ENCODE measurements at places on chromosomes 5 and 9.

- no peak for DNase-seq
These were observed 91.9 kb downstream of the EHMT1 start for GRCh38 chr9:137710704-137711103.

DNA sequence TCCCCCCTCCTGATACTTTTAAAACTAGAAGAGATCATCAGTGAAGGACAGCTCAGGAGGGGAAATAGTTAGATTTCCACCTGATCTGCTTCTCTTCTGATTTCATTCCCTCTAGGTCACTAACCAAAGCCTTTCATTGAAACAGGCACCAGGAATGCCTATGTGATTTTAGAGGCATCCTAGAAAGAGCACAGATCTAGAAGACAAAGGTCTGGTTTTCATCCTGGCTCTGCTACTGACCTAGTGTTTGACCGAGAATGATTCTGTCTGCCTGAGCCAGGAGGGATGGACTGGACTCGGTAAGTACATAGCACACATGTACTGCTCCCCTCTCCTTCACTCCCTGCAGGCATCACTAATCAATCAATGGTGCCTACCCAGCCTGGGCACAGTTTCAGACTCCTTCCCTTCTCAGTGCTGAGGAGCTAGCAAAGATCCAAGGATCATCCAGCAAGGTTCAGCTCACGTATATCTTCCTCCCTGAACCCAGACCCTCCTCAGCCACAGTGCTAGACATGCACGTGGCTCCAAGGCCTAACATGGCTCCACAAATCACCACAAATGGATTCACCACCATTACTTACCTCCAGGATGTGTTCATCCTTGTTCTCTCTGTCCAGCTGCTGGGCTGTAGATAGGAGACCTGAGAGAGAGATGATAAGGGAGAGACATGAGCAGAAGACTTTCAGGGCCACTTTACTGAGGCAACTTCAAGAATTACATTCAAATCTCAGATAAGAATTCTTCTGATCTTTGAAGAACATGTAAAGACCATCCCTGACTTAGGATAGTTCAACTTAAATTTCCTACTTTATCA lies 35.2 kb downstream of the FAT2 start:
- DNase-seq, result no peak

DNA sequence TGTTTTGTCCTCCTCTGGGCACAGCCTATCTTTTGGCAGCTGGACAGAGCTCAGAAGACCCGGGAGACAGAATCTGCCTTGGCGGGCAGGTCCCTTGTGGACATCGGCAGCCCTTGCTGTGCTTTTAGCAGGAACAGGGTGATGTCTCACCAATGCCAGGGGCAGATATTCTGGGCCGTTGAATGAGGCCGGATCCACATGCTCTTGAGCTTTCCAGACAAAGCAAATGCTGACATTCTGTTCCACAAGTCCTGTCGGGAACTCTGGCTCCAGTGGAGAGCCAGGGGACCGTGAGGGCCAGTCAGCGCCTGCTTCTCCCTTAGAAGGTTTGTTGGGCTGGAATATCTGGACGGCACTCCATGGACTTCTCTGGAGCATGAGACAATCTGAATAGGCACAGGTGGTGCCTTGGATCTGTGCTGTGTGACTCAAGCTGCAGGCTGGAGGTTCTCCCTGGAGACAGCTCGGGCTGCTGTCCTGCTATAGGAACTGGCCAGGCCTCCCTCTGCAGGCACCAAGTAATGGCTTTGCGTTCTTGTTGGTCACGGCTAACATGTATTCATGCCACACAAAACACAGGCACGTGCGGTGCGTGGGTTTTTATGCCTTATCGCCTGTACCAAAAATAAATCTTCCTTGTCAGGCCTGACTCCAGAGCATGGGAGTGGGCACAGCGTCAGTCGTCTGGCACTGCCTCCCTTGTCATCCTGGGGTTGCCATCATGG lies 80.3 kb downstream of the GADD45G start:
- DNase-seq, result no peak

- no peak for DNase-seq
These were observed 285.3 kb downstream of the NR3C1 start for GRCh38 chr5:143118222-143118621.

- DNase-seq, result no peak
These were observed 83.6 kb downstream of the RFK start for GRCh38 chr9:76310577-76310976.

DNA sequence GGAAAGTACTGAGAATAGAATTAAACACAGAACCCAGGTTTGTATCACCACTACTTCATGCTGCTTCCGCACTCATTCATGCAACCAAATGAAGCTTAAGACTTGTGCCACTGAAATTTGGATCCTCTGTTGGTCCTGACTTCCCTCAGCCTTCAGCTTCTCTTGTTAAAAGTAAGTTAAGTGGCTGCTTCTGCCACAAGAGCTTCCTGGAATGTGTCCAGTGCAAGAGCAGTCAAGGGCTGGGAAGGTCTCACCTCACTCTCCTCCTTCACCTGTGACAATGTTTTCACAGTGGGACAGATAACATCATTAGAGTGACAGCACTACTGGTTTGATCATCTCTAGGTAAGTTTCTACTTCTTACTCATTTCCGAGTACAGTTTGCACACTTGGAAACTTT lies 7.9 kb downstream of the SNCAIP start:
- DNase-seq, result no peak

DNA sequence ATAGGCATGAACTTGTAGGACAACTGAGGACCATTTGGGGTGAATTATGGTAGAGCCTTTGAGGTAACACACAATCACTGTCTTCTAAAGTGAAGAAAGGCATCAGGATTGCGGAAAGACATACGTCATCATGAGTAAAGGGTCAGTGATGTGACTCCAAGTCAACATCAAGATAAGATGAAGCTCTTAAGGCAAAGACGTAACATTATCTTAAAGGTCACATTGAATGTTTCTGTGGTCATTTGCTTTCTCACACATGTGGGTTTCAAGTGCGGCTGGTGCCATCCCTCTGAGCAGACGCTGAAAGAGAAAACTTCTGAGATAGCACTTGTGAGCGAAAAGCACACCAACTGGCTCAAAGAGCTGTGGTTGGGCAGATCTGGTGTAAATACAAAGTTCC lies 63.3 kb upstream of the GRAMD2B start:
- DNase-seq, result no peak

- no peak for DNase-seq
These were observed 247.4 kb upstream of the CHD1 start for GRCh38 chr5:99176186-99176585.

DNA sequence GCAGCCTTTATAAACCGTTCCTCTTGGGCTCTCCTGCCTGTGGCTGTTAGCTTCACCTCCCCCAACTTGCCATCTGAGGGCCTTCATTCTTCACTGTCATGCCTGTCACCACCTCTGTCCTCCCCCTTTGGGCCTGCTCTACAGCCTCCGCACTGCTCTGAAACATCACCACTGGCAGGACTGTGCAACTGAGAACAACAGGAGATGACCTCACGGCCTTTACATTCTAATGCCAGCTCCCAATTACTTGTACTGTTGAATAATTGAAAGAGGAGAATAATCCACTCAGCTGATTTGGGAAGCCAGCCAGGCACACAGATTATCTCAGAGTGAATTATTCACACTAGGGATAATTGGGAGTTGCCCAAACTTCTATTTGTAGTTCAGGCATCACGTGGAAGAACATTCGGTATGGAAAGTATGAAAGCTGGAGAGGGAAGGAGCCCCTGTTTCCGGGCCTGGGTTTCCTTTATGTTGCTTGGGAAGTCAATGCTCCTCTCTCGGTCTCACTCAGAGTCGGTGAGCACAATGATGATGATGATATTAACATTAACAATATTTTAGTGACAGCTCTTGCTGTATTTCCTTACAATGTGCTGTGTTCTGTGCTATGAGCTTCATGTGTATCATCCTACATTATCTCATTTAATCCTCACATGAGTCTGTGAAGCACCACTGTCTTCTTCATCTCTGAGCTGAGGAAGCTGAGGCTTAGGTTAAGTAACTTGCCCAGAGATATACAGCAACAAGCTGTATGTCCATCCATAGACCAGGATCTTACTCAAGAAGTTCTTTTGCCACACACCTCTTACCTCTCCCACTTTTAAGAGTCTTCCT lies 99.3 kb upstream of the LRRTM2 start:
- no peak for DNase-seq

DNA sequence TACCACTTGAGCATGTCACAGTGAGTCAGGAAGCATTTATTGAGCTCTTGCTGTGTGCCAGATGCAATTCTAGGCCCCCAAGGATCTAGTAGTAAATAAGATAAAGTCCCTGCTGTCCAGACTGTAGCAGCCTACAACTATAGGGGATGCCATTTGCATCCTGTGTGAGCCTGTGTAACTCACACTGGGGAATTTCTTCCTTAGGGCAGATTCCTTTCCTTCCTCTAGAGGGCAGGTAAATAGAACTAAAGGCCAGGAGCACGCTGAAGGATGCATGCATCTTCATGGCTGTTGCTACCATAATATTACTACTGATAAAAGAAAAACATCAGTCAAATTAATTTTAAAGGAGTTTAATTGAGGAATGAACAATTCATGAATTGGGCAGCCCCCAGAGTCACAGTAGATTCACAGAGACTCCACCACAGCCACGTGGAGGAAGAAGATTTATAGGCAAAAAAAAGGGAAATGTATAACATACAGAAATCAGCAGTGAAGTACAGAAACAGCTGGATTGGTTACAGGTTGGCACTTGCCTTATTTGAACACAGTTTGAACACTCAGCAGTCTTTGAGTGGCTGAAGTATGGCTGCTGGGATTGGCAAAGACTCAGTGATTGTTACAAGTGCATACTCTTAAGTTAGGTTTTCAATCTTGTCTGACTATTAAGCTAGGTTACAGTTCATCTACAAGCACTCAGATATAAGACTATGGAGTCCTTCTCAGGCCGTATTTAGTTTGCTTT lies 98.9 kb downstream of the ACTL7B start:
- no peak for DNase-seq

DNA sequence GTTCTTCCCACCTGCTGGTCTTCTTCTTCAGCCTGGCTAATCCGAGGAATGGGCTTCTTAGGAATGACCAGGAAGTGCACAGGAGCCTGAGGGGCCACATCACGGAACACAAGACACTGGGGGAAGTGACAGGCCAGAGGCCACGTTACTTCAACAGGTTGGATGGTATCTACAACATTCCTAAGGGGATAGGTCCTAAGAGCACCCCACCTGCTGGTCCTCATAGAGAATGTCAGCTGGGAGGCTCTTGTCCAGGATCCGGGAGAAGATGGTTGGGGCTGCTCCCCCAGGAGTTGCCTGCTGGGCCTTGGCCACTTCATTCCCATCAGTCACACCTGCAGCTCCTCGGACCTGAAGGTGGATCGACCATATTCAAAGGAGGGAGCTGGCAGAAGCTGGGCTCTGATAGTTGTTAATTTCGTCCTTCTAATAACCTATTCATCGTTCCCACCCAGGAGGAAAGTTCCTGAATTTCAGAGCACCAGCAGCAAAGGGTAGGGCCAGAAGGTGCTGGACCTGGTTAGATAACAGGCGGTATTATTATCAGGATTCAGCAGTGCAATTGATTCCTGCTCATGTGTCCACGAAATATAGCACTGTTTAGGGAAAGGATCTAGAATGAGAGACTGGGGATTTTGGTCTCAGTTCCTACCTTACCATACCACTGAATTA lies 1.3 kb downstream of the HINT2 start:
- DNase-seq, result no peak

DNA sequence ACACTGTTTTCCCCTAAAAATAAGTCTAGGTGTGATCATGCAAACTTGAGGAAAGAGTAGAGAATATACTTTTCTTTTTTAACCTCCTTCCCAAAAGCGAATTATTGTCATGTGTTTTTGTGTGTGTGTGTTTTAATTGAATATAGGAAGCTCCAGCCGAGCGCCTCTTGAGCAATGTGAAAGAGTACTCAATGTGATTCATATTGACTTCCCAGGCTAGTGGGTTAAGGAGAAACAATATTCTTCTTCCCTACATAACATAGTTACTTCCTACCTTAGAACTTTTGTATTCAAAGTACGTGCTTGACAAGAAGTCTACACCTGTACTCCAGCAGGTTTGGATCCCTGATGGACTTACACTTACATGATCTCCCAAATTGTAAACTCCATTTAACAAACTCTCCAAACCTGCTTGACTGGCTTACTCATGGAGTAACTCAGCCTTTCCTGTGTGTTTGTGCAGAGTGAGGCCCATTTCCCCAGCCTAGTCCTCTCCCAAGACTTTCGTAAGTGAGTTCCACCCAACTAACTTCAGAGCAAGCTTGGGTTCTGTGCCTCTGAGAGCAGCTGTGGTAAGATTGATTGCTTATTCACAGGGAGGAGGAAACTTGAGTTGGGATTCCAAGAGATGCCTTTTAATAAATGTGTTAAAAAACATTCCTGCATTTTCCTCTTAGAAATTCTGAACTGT lies 9.3 kb downstream of the SLC28A3 start:
- no peak for DNase-seq

DNA sequence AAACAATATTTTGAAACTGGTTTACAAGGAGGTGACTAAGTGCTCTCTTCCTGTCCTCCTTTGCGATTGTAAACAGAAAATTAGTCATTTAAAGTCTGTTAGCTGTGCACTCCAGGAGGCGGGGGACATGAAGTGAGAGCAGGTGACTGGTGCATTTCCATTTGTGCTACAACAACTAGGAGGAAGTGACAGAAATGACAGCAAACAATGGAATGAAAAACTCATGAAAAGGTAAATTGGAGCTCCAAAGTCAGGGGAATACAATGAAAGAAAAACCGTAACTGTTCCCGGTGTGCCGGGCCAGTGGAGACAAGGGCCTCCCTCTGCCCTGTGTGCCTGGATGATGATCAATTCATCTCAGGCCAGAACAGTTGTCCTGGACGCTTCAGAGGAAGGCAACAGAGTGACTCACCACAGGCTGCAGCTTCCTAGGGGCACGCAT lies 439.9 kb downstream of the GADD45G start:
- DNase-seq, result no peak

DNA sequence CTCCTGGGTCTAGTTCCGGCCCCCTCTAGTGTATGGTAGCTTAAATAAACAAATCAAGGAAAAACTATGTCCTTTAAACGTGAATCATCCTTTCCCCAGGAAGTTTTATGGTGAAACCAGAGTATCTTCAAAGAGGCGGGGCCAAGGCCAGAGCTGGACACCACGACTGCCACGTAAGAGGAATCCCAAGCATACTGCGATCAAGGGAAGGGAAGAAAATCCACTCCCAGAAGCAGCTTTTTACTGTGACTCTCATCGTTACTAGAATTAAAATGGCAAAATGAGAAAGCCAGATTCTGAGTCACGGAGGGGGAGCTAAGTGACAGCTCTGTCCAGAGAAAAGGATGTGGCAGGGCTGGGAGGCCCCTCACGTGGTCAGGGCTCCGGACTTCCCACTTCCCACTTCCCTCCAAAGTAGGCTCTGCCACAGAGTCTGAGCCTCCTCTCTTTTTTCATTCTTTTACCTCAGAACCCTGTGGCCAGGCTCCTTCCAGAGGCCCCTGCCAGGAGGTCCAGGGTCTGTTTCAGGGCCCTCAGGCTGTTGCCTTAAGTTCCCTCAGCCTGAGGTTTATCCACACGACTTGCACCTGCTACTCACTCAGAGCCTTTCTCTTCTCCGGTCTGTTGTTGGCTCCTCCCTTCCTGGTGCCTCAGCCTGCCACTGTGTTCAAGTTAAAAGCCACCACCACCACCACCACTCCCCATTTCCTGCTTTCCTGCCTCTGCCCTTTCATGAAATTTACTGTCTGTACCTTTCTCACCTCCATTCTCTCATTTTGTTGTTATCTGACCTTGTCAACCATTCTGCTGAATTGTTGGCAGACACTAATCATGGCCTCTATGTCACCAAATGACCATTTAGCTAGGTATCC lies 1.4 kb upstream of the GLRX start:
- DNase-seq, result no peak

All from progenitor cell of endocrine pancreas (in vitro differentiated cells).